ENCODE measurements at places on chromosomes 16 and 17.

- DNase-seq, result no peak
Observed at GRCh38 chr17:2943981-2944380, 119.4 kb downstream of the OR1D5 start.

DNA sequence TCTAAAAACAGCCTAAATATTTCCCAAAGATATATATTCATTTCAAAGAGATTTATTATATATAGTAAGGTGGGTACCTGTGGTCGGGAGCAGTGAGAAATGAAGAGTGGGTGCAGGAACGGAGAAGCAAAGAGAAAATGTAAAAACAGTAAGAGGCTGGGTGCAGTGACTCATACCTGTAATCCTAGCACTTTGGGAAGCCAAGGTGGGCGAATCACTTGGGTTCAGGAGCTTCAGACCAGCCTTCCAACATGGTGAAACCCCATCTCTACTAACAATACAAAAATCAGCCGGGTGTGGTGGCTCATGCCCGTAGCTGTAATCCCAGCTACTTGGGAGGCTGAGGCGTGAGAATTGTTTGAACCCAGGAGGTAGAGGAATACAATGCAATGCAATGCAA is 257.1 kb downstream of the BCAS3 start:
- no peak for DNase-seq

- DNase-seq, result no peak
Observed at GRCh38 chr16:14109077-14109775, 38.1 kb downstream of the MRTFB start.

GRCh38 chr17:42409523-42410318 is 13.3 kb downstream of the CAVIN1 start:
- no peak for DNase-seq

GRCh38 chr16:15593235-15593634 is 49.7 kb downstream of the MARF1 start:
- no peak for DNase-seq

DNA sequence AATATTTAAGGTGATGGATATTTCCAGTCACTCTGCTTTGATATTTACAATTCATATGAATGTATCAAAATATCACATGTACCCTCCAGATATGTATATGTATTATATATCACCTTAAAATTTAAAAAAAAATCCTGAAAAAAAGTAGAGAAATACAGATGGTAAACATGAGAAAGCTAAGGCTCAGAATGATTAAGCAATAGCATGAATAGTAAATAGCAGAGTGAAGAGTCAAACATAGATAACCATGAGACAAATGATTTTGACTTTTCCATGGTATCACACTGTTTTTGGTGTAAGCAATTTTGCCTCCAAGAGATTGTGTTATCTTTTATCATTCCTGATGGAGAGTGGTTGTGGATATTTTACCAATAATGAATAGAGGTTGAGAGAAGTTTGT is 868.8 kb downstream of the CDH11 start:
- no peak for DNase-seq

DNA sequence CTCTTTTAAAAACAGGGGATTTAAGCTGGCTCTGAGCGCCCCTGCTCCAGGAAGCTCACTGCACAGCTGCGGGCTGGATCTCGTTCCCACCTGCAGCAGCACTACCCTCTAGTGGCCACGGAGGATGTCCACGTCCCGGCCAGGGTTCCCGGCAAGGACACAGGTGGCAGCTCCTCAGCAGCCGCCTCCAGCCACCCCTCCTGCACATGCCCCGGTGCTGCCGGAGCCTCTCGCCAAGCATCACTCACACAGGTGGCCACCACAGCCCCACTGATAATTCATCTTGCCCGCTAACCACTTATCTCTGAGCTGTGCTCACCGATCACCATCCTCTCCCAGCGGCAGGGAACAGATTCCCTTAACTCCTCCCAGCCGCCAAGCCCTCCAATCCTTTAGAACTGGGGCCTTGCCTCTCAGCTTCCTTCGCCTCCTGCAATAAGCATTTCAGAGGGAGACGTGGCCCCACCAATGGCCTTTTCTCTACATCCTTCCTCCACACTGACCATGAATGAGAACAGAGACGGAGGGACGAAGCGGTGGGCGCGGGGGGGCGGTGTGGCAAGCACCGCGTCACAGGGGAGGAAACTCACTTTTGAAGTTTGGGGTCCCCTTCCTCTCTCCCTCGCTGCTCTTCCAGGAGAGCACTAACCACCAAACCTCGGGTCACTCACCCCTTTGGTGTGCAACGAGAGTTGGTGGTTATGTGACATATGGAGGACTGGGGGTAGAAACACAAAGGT is 222.1 kb downstream of the RBFOX3 start:
- no peak for DNase-seq

DNA sequence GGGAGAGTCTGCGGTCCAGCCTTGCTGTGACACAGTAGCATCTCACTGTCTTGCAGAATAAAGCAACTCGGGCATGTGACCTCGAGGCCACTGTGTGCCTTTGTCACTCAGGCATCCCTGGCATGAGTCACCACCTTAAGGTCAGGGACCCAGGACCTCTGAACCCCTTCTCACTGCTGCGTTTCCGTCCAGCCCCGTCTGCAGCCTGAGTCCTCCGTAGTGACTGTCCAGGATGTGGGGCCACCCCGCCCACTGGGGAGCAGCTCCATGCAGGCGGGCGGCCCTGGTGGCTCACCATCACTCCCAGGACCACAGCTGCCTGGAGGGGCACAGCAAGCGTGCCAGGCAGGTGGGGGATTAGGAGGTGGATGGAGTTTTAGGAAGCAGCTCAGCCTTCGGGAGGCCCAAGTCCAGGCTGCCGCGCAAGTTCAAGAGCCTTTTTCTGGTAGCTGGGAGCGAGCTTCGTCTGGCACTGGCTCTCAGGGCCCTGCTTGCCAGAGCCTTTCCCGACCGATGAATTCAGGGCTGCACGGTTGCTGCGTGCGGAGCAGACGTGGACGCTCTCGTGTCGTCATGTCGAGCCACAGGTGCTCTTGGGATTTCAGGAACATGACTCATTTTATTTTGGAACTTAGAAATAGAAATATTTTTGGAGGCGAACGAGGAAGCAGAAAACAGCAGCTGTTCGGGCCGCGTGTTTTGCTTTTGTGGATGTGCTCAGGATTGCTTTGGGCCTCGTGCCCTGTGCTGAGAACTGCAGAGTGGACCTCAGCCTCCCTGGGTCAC is 16.8 kb downstream of the KCTD5 start:
- no peak for DNase-seq

DNA sequence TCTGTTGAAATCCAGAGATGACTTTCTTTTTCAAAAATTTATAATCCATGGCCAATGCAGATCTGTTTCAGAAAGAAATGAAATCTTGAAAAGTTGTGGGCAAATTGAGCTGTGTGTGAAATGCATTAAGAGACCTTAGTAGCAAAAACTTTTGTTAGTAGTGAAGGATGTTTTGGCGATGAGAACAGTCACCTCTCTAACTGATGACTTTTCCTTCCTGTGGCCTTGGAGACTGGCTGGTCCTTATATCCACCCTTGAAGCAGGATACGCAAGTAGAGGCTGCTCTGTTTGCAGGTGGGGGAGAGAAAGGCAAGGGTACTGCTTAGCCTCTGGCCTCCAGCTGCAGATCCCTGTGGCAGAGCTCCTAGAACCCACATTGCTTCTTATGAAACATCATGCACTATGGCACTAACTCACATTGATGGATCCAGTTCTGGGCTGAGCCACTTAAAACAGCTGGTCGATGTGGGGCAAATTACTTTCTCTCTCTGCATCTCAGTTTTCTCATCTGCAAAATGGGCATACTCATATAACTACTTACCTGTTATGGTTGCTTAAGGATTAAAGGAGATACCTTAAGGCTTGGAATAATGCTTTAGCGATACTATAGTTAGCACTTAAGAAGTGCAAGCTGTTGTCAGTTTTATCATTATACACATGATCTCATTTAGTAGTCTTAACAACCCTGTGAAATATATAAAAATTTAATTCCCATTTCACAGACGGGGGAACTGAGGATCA is 89.3 kb downstream of the SDR42E1 start:
- DNase-seq, result no peak

DNA sequence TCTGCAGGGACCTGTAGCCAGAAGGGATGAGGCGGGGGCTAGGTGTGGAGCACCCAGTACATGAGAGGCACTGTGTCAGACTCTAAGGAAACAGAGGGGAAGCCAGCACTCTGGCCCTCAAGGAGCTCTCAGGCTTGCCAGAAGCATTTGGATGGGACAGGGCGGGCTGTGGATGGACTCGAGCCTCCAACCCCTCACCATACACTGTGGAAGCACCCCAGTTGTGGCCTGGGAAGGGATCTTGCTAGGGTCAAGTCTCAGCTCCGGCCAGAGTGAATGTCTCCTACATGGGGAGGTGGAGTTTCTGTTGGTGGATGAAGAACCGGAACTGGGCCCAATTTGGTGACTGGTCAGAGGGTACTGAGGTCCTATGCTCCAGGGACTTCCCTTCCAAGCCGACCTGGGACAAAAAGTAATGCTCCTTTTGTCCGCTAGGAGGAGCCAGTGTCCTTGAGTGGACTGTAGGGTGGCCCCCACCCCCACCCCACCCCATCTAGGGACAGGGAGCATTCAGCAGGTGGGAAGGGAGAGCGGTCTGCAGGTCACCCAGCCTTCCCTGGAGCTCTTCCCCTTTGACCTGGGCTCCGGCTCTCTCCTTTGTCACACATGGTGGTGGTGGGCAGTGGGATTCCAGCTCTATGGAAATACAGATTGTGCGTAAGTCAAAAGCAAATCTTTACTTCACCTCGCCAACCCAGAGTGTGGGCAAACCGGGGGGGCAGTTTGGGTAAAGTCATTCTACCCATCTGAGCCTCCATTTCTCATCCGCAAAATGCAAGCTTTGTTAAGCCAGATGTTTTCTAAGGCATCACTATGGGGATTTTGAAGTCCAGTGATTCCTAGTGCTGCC is 20.4 kb upstream of the PHB1 start:
- DNase-seq, result peak; percentile 29

- no peak for DNase-seq
Observed at GRCh38 chr16:15498427-15499175, 64.2 kb downstream of the BMERB1 start.

All from smooth muscle cell of the brain vasculature (primary cell).